Metanephros (tissue), 2 donors: ENCODE measurements at places on chromosomes 2 and 18. TPM values are rescaled to one million over a fixed set of nuclear protein-coding genes. Genes with fewer than 3 reads are reported as not detected.

OSR1 gene
- total RNA-seq, result 7.8 TPM

RGPD4 gene
- total RNA-seq, result not detected

CCDC74B gene
- 10.6 TPM for total RNA-seq

IL36RN gene
- total RNA-seq, result not detected

PDIA6 gene
- 166 TPM for total RNA-seq

SERPINB3 gene
- total RNA-seq, result not detected

PROM2 gene
- total RNA-seq, result 34.7 TPM

NR4A2 gene
- 2.3 TPM for total RNA-seq

ALPG gene
- total RNA-seq, result not detected

BMP10 gene
- not detected for total RNA-seq

TRAK2 gene
- 38.2 TPM for total RNA-seq

HOXD9 gene
- 50.0 TPM for total RNA-seq

ERBB4 gene
- 104 TPM for total RNA-seq

LCT gene
- 0.06 TPM for total RNA-seq

IL1A gene
- 0.41 TPM for total RNA-seq

UGT1A8 gene
- total RNA-seq, result not detected

GALR1 gene
- total RNA-seq, result 0.12 TPM

CXCR1 gene
- total RNA-seq, result 1.4 TPM

NOL4 gene
- 2.7 TPM for total RNA-seq

HOXD13 gene
- 0.06 TPM for total RNA-seq

SLC9A2 gene
- 5.7 TPM for total RNA-seq

INHA gene
- total RNA-seq, result 0.58 TPM
